Liver (tissue), 10 donors: ENCODE measurements at places on chromosomes 6 and 20.

GRCh38 chr6:89187504-89187903, 29.7 kb downstream of the GABRR1 start:
- H3K4me1 ChIP-seq = peaks cover 4% of the 10 kb centered on the region
- H3K27me3 ChIP-seq = no peaks in the 10 kb centered on the region
- H3K4me3 ChIP-seq = no peak overlapping the region
- no peak for DNase-seq

DNA sequence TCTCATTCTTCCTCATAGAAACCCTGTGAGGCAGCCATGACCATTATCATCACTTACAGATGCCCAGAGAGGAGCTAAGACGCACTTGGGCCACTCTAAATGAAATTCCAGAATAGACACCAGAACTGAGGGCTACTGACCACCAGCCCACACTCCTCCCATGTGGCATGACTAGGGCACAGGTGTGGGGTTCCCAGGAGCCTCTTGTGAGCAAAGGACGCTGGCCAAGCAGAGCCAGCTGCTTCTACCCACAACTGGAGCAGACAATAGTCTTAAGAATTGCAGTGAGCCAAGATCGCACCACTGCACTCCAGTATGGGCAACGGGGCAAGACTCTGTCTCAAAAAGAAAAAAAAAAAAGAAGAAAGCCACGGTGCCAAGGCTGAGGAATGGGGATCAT, 10.0 kb downstream of the AHCY start:
- DNase-seq = no peak
- H3K36me3 ChIP-seq = peaks cover 46% of the 10 kb centered on the region
- H3K27ac ChIP-seq = no peak overlapping the region
- H3K4me1 ChIP-seq = peaks cover 2% of the 10 kb centered on the region

DNA sequence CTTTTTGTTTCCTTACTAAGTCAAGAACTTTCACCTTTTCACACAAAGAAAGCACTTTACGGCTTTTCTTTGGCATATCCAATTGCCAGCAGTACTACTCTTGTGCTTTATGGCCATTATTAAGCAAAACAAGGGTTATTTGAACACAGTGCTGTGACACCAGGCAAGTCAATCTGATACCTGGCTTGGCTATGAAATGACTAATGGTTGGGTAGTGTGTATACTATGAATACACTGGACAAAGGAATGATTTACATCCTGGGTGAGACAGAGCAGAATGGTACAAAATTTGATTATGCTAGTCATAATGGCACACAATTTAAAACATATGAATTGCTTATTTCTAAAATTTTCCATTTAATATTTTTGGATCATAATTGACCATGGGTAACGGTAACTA, 22.1 kb upstream of the ADGRF1 start:
- H3K4me1 ChIP-seq = no peaks in the 10 kb centered on the region
- no peaks in the 10 kb centered on the region for H3K36me3 ChIP-seq
- H3K27ac ChIP-seq = no peak overlapping the region
- H3K4me3 ChIP-seq = no peak overlapping the region
- H3K27me3 ChIP-seq = no peaks in the 10 kb centered on the region

DNA sequence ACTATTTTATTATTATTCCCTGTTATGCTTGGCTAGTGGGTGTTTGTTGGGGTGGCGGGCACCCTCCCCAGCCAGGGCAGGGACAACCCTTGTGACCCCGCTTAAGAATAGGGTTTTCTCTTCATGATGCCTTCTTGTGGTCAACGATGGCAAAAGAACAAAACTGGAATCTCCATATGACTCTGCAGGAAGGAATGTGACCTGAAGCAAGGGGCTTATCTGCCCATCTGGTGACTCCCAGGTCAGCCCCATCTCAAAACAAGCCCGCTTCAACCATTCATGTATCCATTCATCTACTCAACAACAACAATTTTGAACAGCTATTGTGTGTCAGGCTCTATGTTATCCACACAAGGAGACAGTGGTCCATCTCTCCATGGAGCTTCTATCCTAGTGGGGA, 30.9 kb upstream of the TGM6 start:
- no peak for DNase-seq
- H3K4me1 ChIP-seq = no peaks in the 10 kb centered on the region
- no peaks in the 10 kb centered on the region for H3K27me3 ChIP-seq
- no peaks in the 10 kb centered on the region for H3K36me3 ChIP-seq
- no peak overlapping the region for H3K4me3 ChIP-seq

DNA sequence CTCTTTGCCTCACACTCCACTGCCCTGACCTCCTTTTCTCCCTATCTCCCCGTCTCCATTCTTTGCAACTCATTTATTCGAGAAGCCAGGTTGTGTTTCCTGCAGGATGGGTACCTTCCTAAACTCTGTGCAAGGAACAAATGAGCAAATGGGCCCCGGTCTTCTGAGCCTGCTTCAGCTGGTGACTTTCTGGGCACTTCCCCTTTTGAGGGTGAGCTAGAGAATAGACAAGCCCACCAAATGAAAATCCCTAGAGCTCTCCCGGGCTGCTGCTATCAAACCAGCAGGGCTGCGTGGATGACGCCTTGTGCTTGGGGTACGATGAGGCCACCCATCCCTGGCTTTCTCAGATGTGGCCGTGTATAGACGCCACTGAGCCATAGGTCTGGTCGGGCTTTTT, 91.0 kb upstream of the FOXA2 start:
- no peaks in the 10 kb centered on the region for H3K4me1 ChIP-seq
- H3K27ac ChIP-seq = no peak overlapping the region
- no peak overlapping the region for H3K4me3 ChIP-seq
- no peaks in the 10 kb centered on the region for H3K27me3 ChIP-seq
- no peak for DNase-seq
- H3K36me3 ChIP-seq = no peaks in the 10 kb centered on the region

DNA sequence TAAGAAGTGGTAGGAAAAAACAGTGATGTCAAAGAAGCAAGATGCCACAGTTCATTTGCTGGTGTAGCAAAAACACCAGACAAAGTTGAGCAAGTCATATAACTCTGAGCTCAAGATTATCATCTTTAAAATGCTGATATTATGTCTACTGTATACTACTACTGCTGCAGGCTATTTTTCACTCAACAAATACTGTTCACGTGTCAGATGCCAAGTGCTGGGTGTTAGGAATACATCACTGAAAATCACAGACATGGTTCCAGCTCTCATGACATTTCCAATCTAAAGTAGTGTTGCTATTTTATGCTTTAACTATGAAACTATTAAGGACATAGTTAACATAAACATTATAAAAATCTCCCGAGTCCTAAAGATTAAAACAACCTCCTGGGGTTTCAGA, 163.0 kb downstream of the NKAIN2 start:
- peaks cover 7% of the 10 kb centered on the region for H3K4me1 ChIP-seq
- no peaks in the 10 kb centered on the region for H3K27me3 ChIP-seq
- H3K27ac ChIP-seq = no peak overlapping the region
- DNase-seq = no peak
- no peak overlapping the region for H3K4me3 ChIP-seq

- no peaks in the 10 kb centered on the region for H3K4me1 ChIP-seq
- no peaks in the 10 kb centered on the region for H3K36me3 ChIP-seq
- DNase-seq = no peak
- no peak overlapping the region for H3K27ac ChIP-seq
- no peak overlapping the region for H3K4me3 ChIP-seq
These were observed 180.5 kb downstream of the ISM1 start for GRCh38 chr20:13401596-13401995.

DNA sequence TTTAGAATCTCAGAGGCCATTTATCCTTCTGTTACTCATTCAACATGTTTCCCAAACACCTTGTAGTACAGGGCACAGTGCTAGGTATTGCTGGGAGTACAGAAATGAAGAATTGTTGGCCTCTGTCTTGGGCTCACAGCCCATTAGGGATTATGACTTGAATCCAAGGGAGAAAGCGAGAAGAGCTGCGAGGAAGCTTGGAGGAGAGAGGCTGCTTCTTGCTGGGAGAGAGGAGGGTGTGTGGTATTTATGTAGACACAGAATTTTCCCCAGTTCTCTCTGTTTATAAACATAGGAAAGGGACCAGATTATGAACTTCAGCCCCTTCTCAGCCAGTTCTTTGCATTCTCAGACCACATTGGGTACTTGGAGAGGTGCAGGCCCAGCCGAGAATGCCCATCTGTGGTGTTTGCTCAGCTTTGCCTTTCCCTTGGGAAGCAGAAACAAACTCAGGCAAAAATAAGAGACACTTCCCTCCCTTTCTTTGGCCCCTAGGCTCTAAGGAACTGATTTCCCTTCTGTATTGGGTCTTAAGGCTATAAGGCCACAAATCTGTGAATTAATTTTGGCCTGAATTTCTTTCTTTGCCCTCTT, 17.9 kb downstream of the CHMP4B start:
- no peaks in the 10 kb centered on the region for H3K27me3 ChIP-seq
- no peak for DNase-seq
- H3K36me3 ChIP-seq = no peaks in the 10 kb centered on the region
- no peak overlapping the region for H3K27ac ChIP-seq
- H3K4me1 ChIP-seq = peaks cover 49% of the 10 kb centered on the region

DNA sequence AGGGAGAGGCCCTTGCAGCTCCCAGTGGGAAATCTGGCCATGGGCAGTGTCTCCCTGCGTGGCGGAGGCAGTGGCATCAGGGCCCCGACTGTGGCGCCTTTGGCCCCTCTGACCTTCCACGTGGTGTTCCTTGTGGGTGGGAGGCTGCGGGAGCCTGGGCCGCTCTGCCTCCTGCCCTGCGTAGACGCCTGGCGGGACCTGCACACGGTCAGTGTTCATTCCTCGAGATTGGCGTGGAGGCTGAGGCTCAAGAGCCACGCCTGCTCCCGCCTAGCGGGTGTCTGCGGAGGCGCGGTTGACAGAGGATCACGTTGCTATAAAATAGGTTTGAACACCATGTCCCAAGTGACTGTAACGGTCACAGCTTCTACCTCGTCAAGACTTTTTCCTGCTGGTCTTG, 14.0 kb downstream of the COL9A3 start:
- H3K4me3 ChIP-seq = no peak overlapping the region
- peaks cover 22% of the 10 kb centered on the region for H3K4me1 ChIP-seq
- H3K36me3 ChIP-seq = no peaks in the 10 kb centered on the region
- no peaks in the 10 kb centered on the region for H3K27me3 ChIP-seq
- H3K27ac ChIP-seq = no peak overlapping the region

GRCh38 chr20:51831866-51832265, 29.5 kb upstream of the SALL4 start:
- H3K36me3 ChIP-seq = no peaks in the 10 kb centered on the region
- H3K27me3 ChIP-seq = no peaks in the 10 kb centered on the region
- no peak overlapping the region for H3K4me3 ChIP-seq
- H3K4me1 ChIP-seq = no peaks in the 10 kb centered on the region
- DNase-seq = no peak

- H3K4me3 ChIP-seq = no peak overlapping the region
- H3K36me3 ChIP-seq = no peaks in the 10 kb centered on the region
- H3K27ac ChIP-seq = peak overlapping the region; percentile 96
- H3K4me1 ChIP-seq = peaks cover 33% of the 10 kb centered on the region
- no peak for DNase-seq
- H3K27me3 ChIP-seq = no peaks in the 10 kb centered on the region
These were observed 146.5 kb upstream of the ZNF217 start for GRCh38 chr20:53739799-53740785.

DNA sequence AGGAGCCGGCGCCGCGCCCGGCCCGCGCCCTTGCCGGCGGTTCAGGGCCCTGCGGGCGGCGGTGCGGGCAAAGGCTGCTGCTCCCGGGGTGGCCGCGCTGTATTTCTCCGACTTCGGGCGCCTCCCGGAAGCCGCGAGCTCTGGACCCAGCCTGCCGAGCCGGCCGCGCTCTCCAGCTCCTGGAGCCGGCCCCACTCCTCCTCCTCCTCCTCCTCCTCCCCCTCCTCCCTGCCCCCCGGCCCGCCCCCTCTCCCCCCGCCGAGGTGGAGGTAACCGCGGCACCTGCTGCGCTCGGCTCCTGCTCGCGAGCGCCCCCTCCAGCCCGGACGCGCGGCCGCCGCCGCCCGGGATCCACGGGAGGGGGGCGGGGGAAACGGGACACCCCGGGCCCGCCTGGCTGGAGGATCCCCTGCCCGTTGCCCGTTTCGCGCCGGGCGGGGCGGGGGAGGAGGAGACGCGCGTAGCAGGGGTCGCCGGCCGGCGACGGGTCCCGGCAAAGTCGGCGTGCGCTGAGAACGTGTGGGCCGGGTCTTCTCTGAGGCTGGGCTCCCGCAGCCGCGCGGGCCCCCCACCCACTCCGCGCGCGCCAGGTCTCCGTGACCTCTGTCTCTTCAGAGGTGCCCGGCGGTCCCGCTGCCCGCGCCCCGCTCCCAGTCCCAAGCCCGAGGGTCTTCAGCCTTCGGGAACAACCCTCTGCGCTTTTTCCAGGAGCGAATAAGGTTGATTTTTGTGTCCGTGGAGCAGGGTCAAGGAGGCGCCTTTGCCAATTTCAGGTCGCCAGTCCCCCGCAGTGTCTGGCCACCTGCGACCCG, at the start of gene SLC22A23:
Gene SLC22A23 (minus strand): TSS at position 153 of the 812 bp plus-strand sequence. CDS start 491 bp downstream, outside the sequence.
- H3K4me3 ChIP-seq = peak within 1 kb of the TSS; percentile 96
- H3K27ac ChIP-seq = peak within 1 kb of the TSS; percentile 59
- H3K27me3 ChIP-seq = no peaks in the 10 kb centered on the region
- H3K4me1 ChIP-seq = peaks cover 21% of the 10 kb centered on the region
- H3K36me3 ChIP-seq = no peaks in the 10 kb centered on the region

GRCh38 chr20:45111799-45112471, 3.0 kb downstream of the WFDC5 start:
- no peaks in the 10 kb centered on the region for H3K27me3 ChIP-seq
- no peak for DNase-seq
- H3K36me3 ChIP-seq = no peaks in the 10 kb centered on the region
- no peaks in the 10 kb centered on the region for H3K4me1 ChIP-seq
- no peak overlapping the region for H3K4me3 ChIP-seq
- H3K27ac ChIP-seq = no peak overlapping the region

DNA sequence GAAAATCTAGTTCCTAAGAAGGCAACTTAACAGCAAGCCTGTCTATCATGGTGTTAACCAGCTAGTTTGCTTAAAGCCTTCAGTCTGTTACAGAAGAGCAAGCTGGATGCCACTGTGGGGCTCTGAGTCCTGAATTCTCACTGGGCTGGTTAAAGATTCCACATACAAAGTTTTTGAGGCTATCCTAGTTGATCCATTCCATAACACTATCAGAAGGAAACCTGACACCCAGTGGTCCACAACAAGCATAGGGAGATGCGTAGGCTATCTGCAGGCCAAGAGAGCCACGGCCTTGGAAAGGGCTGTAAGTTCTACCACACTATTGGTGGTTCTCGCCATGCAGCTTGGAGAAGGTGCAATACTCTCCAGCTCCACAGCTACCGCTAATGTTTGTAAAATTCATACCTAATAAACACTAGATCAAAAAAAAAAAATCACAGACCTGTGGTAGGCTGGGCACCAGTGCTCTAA, 420 bp upstream of the MCCD1 start:
- no peak overlapping the region for H3K4me3 ChIP-seq
- no peak overlapping the region for H3K27ac ChIP-seq
- peaks cover 4% of the 10 kb centered on the region for H3K4me1 ChIP-seq
- peaks cover 34% of the 10 kb centered on the region for H3K36me3 ChIP-seq
